ENCODE measurements at places on chromosomes 3 and 15. TPM values are rescaled to one million over a fixed set of nuclear protein-coding genes. Genes with fewer than 3 reads are reported as not detected.

GRCh38 chr3:13324835-13325501 is 95.2 kb downstream of the NUP210 start:
- no peak for DNase-seq
- H3K36me3 ChIP-seq, result no peaks in the 10 kb centered on the region
- no peak overlapping the region for H3K4me3 ChIP-seq
- H3K27ac ChIP-seq, result no peak overlapping the region
- no peaks in the 10 kb centered on the region for H3K27me3 ChIP-seq

- H3K27ac ChIP-seq, result no peak overlapping the region
- H3K36me3 ChIP-seq, result no peaks in the 10 kb centered on the region
- peaks cover 3% of the 10 kb centered on the region for H3K27me3 ChIP-seq
- no peaks in the 10 kb centered on the region for H3K4me1 ChIP-seq
These were observed 1.2 kb downstream of the GABRB3 start for GRCh38 chr15:26771578-26772153.

DNA sequence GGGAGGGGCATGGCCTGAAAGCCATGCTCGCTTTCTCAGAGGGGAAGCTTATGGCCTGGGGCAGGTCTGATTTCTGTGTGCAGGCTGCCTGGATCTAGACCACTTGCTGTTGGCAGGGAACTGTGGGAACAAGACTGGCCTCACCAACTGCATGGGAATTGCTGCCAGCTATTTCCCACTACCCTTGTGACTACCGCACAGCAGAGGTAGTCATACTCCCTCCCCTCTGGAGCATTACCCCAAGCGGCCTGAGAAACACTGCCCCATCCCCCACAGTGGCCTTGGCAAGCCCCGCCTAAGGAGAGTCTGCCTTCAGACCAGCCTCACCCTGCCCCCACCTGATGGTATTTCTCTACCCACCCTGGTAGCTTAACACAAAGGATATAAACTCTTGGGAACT is 199.4 kb upstream of the CADM2 start:
- no peaks in the 10 kb centered on the region for H3K4me1 ChIP-seq
- no peak for DNase-seq
- no peak overlapping the region for H3K27ac ChIP-seq
- H3K27me3 ChIP-seq, result no peaks in the 10 kb centered on the region

DNA sequence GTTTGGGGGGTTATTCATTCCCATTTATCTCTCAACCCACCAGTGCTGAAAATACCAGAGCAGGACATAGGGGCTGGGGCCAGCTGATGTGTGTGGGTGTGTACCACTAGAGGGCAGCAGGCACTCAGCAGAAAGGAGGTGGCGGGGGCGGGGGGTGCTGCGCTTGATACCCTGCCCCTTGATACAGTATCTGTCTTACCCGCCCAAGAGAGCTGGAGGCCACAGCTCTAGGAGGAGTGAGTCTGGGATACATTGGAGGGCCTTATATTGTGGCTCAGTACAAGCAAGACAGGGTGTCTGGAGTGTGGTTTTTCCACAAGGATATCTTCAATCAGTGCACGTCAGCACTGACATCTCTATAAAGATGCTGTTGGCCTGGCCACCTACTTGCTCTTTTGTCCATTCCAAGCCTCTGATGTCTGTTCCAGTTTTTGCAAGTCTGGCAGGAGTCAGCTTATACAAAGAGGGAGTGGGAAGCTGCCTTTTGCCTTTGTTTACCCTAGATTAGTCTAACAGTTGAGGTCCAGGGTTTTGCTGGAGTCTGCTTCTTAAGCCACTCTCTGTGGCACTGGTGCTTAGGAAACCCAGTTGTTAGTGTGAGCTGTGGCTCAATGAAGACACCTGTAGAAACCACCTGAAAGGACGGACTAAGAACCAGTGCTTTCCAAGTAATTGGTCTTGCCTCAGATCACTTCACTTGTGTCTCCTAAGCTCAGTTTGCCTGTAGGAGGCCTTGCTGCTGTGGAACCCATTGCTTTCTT is 1.5 kb upstream of the RBM15B start:
- H3K4me1 ChIP-seq, result peaks cover 24% of the 10 kb centered on the region
- no peak overlapping the region for H3K4me3 ChIP-seq
- H3K36me3 ChIP-seq, result peaks cover 32% of the 10 kb centered on the region
- no peaks in the 10 kb centered on the region for H3K27me3 ChIP-seq
- H3K27ac ChIP-seq, result no peak overlapping the region

RTP3 gene
- polyA plus RNA-seq, result not detected

ADPRH gene
- polyA plus RNA-seq, result 3.0 TPM

RPL32 gene
- 2,018 TPM for polyA plus RNA-seq
